Foreskin fibroblast (primary cell): ENCODE measurements at places on chromosomes 16 and 17.

DNA sequence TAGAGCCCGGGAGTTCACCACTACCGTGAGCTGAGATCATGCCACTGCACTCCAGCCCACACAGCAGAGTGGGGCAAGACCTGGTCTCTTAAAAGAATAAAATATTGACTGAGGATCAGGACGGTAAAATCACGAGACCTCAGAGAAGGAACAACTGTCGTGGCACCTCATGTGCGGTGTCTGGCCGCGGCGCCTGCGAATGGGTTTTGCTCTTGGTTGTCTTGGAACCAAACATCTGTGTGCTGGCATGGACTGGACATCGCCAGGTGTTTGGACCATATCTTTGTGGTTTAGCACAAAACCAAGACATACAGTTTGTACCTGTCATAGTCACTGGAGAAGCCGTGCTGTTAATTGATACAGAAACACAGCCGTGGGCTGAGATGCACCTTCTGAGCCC, 212.9 kb upstream of the CHMP6 start:
- no peak for DNase-seq

- DNase-seq: peak; percentile 63
These were observed 2.7 kb upstream of the TMIGD1 start for GRCh38 chr17:30336369-30337171.

DNA sequence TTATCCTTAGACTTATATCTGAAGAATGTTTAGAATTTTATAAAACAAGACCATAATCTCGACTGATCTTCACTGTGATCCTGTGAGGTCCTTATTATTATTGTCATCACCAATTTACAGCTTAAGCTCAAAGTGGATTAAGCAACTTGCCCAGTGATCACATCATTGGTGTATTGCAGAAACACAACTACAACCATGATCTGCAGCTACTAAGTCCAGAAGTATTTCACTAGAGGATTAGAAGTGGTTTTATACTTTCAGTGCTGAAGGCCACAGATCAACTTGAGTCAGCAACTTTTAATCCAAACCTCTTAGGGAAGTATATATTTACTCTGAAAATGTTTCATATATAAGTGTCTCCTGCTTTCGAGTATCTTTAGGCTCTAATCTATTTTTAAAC, 624.3 kb upstream of the SOX9 start:
- peak; percentile 19 for DNase-seq

DNA sequence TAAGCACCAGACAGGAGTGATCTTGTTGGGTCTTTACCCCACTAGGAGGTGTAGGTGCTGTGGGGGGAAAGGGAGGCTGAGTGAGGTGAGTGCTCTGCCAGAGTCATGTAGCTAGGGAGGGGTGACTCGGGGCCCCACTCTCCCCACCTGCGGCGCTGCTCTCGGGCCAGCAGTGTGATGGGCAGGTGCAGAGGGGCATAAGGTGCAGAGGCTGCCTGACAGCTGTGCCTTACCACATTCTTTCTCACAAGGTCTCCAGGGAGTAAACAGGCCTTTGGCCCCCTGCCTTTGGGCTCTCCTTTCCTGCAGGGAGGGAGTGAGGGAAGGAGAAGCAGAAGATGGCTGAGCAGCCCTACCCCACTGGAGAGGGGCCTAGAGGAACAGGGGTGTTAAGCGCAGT, 4.5 kb upstream of the CNP start:
- DNase-seq: no peak

DNA sequence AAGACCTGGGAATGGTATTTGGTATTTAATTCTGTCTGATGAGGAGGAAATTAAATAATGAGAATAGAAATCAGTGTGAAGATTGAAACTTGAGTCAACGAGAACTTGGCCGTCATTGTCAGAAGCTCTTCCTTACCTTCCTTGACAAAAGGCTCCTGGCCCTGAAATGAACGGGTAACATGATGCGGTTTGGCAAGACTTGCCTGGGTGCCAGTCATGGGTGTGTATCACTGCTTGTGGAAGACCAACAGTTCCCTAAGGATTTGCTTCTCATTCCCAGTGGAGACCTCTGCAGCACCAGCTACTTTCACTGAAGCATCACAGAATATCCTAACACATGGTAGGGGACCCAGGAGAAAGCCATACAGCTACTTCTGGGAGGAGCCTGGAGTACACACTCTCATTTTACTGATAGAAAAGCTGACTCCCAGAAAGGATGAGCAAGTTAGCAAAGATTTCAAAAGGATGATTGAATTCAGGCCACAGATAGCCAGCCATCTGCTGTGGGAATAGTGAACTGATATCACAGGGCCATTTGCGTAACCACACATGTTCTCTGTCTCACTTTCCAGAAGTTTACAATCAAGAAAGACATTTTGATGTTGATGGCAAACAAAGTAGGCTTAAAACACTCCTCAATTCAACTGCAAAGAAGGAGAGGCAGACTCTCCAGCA, 258.1 kb upstream of the SALL1 start:
- peak; percentile 88 for DNase-seq

DNA sequence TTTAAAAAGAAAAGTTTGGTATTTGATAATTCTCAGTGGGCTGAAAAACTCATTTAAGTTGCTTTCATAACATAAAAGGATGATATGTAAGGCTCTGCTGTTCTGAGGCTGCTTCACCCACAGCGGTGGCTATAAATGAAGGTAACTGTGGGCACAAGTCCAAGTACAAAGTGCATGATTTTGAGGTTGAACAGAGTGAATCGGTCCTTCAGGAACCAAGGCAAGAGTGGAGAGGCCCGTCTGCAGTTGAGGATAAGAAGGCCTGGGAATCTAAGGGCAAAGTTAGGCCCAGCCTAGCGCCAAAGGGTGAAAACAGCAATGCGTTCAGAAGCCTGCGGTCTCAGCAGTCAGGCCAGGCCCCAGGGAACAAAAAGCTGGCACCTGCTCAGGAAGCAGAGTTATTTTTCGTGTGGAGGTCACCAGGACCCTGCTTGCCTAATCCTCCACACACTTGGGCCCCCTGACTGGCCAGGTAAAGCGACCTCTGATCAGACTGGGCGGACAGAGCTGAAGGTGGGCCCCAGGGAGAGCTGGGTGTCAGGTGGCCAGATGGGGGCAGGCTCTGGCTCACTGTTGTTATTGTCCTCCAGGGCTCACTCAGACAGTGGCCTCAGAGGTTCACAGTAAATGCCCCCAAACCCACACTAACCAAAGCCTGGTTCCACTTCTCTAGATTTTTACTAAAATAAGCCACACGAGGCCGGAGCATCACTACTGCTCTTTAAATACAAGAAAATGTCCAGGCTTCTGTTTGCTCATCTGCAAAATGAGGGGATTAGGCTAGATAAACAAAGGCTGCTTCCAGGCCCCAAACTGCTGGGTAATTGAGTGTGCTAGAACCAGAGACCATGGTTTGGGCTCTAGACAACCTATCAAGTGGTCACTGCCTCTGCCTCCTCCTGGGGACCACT, 46.5 kb downstream of the TEX2 start:
- DNase-seq: no peak
